ENCODE measurements at places on chromosomes 4 and X.

GRCh38 chr4:158949099-158949498, 153.8 kb upstream of the RAPGEF2 start:
- DNase-seq: no peak

- no peak for DNase-seq
These were observed 129.2 kb upstream of the PAK3 start for GRCh38 chrX:110966839-110967238.

GRCh38 chr4:182975806-182976205, 58.6 kb upstream of the DCTD start:
- DNase-seq: no peak

DNA sequence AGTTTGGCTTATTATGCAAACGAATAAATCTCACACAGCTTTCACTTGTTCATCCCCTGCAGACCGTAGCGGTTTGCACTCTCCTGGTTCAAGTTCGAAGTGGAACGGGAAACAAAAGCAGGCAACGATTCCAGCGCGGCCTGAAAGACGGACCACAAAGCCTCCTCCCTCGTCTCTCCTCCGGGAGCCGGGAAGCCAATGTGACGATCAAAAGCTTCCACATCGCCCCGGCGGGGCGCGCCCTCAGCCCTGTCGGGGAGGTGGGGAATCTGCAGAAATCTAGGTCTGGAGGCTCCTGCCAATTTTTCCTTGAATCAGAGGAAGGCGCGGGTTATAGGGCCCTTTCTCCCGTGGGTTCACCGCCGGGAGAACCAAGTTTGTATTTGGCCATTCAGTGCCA, 16.9 kb upstream of the ZIC3 start:
- no peak for DNase-seq

DNA sequence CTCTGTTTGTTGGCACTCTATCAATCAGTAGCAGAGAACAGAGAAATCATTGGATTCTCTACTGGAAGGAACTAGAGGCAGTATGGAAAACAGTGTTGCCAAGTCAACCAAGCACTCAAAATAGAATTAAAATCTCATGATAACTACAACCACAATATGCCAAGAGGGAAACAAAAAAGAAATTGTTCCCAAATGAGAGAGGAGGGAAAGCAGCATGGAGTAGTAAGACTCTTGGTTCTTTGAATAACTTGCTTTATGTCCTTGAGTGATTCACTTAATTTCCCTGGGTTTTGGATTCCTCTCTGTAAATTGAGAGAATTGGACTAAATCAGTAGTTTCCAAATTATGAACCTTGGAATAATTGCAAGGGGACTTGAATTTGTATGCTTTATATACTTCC, 285.5 kb upstream of the ANKRD50 start:
- no peak for DNase-seq

DNA sequence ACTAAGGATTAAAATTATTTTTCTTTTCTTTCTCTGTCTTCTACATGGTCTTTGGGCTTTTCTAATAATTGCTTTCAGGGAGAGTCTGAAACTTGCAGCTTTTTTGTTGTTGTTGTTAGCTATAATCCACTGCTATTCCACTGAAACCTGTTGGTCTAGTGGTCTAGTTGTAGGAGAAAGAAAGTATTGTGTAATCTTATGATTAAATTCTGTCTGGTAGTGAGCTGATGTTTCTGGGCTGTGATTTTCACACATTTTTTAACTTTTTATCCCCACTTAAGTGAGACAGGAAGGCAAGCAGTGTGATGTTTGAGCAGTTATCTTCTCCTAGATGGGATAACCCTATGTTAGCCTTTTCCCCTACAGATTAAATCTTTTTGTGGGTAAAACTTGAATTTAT, 825.2 kb downstream of the PCDH7 start:
- no peak for DNase-seq

- no peak for DNase-seq
These were observed 46.1 kb downstream of the PJA1 start for GRCh38 chrX:69119122-69119521.

GRCh38 chr4:45776146-45776545, 347.7 kb downstream of the GABRG1 start:
- no peak for DNase-seq

GRCh38 chrX:93875621-93876282, 201.7 kb downstream of the FAM133A start:
- DNase-seq: no peak

DNA sequence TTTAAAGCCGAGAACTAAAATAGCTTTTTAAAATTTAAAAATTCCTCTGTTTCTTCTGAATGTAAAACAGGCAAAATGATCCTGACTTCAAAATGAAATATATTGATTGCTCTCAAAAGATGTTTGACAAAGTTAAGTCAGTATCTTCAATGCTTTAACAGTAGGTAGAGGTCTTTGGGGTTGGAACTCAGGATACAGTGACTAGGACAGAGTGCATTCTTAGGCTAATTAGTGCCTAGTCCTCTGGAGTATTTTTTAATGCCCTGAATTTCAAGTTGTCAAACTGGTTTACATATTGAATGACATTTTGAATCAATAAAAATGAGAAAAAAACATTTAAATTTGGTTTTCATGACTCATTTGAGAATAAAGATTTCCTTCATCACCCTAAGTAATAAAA, 877.3 kb downstream of the ADGRL3 start:
- DNase-seq: no peak

- no peak for DNase-seq
These were observed 332.1 kb downstream of the ARAP2 start for GRCh38 chr4:35912174-35912573.

GRCh38 chrX:27966492-27966891, 14.8 kb downstream of the DCAF8L1 start:
- DNase-seq: no peak

DNA sequence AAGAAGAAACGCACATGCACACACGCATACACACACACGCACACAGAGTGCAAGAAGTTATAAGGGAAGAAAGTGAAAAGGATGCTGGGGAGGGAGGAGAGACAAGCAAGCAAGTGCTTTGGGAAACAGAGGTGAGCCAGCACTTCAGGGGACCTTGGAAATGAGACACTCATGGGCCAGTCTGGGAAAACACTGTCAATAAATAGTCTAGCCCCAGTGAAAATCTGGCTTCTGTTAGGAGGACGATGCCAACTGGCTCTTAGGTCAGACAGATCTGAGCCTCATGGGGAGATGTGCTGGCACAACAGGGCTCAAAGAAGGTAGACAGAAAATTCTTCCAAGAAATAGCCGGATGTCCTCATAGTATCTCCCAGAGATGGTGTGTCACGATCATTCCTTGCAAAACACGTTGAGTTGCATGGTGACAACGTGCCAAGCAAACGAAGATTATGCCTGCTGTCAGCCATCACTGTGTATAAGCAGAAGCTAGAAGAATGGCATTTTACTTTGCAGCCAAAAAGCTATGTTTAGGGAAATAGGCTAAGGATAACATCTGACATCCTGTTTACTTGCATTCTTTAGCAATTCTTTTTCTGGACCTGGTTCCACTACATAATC, 557 bp upstream of the ARHGEF6 start:
- no peak for DNase-seq

DNA sequence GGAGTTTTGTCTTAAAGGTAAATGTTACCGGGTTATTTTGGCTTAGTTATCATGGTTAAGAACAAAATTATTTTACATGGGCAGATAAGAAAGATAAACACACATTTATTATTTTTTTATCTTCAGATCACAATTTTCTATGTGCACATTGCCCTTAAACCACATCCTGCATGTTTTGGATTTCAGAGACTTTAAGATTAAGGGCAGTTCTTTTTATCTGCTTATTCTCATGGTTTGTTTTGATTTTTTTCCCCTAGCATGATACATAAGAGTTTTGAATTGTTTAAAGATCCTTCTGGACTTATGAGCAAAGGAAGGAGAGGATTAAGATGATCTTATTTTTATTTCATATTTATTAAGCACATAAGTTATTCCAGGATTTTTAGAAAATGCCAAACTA, 190.1 kb upstream of the BMP3 start:
- no peak for DNase-seq

DNA sequence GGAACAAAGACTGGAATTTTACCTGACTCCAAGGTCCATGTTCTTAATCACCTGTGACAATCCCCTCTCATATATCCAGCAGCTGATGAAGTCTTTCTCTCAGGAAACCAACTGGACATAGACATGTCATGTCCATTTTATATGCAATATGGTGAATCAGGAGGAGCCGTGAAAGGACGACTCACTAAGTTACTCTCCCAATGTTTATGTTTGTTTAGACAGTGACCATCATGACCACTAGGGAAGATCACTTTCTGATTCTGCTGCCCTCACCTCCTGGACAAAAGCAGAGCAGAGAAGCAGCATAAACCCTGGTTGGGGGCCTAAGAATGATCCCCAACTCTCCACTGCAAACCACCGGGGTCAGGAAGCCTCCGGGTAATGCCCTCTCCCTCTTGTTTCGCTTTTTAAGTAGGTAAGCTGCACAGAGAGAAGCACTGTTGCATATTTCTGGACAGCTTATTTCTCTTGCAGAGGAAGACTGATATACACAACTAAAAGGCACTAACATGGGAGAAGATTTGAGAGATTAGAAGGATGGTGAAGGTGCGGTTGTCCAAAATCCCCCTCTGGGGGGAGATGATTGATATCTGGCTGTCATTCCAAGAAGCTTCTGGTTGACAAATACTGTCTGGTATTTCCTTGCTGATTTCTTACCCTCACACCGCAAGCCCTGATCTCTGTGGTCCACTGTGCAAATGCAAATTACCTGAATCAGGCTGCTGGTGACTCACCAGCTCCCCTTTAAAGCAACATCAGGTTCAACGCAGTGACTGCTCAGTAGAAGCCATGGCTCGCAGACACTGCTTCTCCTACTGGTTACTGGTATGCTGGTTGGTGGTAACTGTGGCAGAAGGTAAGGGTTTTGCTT, at the start of gene ODAPH:
TSS of gene ODAPH (plus strand) at position 773 of the 871 bp plus-strand sequence. CDS start at position 790, 17 bp downstream.
- DNase-seq: no peak

GRCh38 chr4:4887426-4887825, 28.0 kb downstream of the MSX1 start:
- DNase-seq: no peak

GRCh38 chrX:70479247-70479921, 34.7 kb downstream of the DLG3 start:
- DNase-seq: no peak

DNA sequence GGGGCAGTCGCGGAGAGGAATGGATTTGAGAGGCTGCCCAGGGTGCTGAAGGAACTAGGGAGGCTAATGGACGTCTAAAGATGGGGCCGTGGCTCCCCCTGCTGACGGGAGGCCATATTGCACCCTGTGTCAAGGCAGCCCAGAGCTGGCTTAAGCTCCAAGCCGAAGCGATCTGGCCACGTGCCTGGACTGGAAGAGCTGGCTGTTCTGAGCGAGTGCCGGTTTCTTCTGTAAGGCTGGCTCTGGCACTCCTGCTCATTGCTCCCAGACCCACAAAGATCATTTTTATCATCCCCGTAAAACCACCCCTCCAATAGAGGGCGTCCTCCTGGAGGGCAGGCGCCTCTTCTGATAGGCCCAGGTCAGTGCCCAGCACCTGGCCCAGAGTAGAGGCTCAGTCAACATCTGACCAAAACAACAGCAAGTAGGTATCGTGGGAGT, 5.6 kb downstream of the PNCK start:
- peak; percentile 49 for DNase-seq

- DNase-seq: no peak
These were observed 36.9 kb downstream of the CCDC158 start for GRCh38 chr4:76384052-76384451.

- DNase-seq: no peak
These were observed 18.2 kb downstream of the MAGEA9 start for GRCh38 chrX:149799938-149800337.

GRCh38 chr4:38237139-38237538, 276.9 kb downstream of the PTTG2 start:
- DNase-seq: no peak

GRCh38 chrX:47191331-47191730, 2.3 kb upstream of the UBA1 start:
- peak; percentile 39 for DNase-seq

- DNase-seq: no peak
These were observed 29.4 kb downstream of the UVSSA start for GRCh38 chr4:1376391-1376840.

- no peak for DNase-seq
These were observed 87.7 kb downstream of the SHROOM4 start for GRCh38 chrX:50726296-50726695.

DNA sequence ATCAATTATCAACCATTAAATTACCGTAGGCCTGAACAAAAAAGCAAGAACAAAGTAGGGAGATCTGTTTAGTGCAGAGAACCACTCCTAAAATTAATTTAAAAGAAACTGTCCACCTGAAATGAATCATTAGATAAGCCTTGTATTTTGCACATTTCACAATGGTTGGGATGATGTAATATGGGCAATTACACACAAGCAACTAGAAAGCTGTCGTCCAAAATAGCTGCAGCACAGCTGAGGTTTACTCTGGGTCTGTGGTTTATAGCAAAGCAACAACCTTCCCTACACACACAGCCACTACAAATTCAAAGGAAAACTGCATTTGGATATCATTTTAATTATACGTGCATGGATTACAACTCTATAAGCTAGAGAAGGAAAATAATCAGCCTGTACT, 28.5 kb downstream of the PCDH19 start:
- no peak for DNase-seq

DNA sequence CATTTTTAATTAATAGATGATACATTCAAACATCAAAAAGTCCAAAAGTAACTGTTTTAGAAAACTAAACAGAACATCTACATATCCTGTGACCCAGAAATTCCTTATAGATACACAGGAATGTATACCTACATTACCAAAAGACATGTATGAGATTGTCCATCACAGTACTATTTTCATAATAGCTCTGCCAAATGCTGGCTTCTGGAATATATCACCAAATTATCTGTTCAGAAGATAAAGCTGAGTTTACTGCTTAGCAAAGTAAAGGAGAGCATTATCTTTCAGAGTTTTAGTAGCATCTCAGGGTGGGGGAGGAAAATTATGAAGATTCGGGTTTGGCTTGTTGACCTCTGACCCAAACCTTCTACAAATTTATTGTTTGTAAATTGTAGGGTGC, 368.9 kb upstream of the SLC7A11 start:
- no peak for DNase-seq

GRCh38 chr4:81422595-81422994, 49.1 kb downstream of the RASGEF1B start:
- no peak for DNase-seq

GRCh38 chrX:48753708-48754228, 7.8 kb upstream of the GLOD5 start:
- no peak for DNase-seq

- DNase-seq: no peak
These were observed 224.1 kb downstream of the SHROOM3 start for GRCh38 chr4:76659103-76659490.

DNA sequence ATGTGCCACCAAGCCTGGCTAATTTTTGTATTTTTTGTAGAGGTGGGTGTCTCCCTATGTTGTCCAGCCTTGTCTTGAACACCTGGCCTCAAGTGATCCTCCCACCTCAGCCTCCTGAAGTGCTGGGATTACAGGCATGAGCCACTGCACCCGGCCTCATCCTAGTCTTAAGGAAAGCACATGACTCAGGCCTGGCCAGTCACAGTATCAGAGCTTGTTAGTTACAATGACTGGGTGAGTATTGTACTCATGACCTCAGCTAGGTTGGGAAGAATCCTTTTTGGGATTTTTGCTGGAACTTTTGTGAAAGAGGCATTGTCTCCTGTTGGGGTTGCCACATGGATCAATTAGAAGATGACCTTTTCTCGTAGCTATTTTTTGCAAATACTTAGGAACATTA, 292.8 kb downstream of the RAPGEF2 start:
- no peak for DNase-seq

- no peak for DNase-seq
These were observed 5.8 kb upstream of the UXT start for GRCh38 chrX:47664737-47665136.

- DNase-seq: no peak
These were observed 16.1 kb downstream of the MSMO1 start for GRCh38 chr4:165343353-165344191.

GRCh38 chrX:43592597-43592996, 63.5 kb upstream of the MAOA start:
- no peak for DNase-seq

All from stimulated activated CD8-positive, alpha-beta memory T cell treated with anti-CD3 and anti-CD28 coated beads, Interleukin-12 subunit alpha, Interleukin-12 subunit beta, amount 100 ng/mL, for 4 hours (primary cell).